Stimulated activated CD8-positive, alpha-beta memory T cell treated with anti-CD3 and anti-CD28 coated beads, Interleukin-4, amount 100 ng/mL, for 1 hour (primary cell): ENCODE measurements at places on chromosomes 6 and 20.

DNA sequence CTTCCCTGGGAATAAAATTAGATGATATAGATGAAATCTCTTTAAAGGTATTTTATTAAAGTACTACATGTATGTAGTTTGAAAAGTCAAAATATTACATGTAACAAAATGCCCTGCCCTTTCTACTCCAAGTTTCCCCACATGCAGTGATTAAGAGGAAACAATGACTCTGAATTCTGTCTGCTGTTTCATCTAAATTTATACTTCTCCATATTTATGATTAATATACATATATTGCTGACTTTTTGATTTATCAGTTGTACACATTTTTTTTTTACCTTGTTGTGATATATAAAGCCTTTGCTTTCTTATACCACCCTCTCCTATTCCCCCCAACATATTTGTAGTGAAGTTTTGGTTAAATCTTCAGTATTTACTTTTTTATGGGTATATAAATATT, 127.9 kb downstream of the ZFAND3 start:
- DNase-seq: no peak

DNA sequence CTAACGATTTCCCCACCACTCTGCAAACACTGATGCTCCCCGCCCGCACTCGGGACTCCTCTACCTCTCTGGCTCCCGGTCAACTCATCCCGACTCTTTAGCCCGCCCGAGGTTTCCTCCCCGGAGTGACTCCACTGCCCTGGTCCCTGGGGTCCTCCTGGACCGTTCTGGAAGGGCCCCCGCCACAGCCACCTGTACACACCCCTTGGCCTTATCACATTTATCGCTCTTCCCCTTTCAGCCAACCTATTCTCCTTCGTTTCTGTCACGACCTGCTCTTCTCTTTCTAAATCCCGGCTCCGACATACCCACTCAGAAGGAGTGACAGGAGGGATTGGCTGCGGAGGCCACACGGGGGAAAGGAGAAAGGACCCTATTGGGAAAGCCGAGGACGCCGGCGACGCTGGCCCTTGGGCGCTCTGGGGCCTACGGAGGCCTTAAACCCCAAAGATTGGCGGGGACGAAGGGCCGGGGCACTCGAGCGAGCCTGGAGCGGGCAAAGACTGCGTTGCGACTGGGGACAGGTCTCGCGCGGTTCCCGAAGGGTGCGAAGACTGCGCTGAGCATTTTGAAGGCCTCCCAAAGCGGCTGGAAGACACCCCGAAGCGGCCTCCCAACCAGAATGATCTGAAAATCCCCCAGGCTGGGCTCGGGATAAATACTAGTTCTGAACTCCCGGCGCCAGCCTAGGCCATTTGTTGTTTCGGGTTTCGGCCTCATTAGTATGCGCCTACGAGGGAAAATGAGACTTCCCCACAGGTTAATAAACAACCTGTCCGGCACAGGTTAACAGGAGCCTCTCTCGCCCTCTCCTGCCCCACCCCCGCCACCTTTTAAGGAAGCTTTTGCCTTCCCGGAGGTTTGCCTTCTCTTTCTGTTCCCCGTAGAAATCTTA, 9.2 kb downstream of the SIM1 start:
- no peak for DNase-seq

DNA sequence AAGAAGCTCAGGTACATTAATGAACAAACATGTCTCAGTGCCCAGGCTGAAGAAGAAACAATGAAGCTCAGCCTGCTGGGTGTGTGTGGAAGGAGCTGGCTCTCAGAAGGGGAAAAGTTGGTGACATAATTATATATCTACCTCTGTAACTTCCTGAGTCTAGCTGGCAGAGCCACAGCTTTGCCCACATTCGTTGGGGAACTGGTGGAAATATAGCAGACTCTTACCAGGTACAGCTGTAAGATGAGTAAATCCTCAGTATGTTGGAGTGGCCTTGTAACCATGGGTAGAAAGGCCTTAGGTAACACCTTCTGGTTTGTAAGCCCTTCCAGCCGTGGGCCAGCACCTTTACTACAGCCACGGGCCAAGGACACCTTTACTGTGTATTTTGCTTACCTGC, 29.9 kb upstream of the PNRC1 start:
- no peak for DNase-seq

GRCh38 chr6:155936127-155936526, 480.5 kb upstream of the NOX3 start:
- DNase-seq: no peak

DNA sequence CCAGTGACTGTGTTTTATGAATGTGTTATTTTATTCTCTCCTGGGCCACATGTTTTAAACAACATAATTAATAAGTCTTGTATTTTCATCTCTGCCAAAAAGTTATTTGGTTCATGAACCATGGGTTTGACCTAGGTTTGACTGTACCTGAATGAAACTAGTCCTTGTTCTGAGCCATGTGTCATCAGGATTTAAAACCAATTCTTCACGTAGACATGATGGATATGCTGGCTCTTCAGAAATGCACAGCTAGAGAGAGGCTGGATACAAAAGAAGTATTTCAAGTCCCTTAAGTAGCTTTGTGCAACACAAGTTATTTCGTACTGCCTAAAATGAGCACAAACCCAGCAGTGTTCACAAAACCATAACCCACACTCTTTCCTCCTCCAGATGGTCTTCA, 116.1 kb downstream of the IBTK start:
- no peak for DNase-seq

DNA sequence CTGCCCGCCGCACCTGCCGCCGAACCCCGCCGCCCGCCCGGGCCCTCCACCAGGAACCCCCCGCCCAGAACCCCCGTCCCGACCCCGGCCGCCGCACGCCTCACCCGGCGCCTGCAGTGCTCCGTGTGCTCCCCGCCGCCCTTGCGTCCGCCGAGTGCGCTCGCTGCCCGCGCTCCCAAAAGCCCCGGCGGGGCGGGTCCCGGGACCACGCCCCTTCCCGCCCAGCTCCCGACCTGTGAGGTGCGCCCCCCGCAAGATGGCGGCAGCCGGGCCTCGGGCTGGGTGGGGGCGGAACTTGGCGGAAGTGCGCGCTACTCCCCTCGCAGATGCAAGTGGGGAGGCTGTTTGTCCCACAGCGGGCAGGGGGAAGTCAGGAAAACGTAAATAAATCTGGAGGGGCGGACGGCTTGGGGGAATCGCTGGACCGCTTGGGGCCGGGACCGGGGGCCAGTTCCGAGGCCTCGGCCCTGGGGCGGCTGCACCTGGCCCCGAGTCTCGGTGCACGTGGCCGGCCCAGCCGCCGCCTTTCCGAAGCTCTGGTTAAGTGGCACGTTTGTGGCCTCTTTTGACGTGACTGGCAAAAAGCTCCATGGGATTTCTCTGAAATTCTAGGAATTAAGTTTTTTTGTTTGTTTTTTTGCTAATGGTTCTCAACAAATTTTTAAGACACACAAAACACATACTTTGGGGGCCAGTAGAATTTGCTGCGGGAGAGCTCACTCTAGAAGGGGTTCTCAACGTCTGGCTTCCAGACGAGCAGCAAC, at the start of gene EZR:
EZR (minus strand) TSS at position 156 of the 764 bp plus-strand sequence. CDS start 1,275 bp downstream, outside the sequence.
- peak; percentile 59 for DNase-seq

DNA sequence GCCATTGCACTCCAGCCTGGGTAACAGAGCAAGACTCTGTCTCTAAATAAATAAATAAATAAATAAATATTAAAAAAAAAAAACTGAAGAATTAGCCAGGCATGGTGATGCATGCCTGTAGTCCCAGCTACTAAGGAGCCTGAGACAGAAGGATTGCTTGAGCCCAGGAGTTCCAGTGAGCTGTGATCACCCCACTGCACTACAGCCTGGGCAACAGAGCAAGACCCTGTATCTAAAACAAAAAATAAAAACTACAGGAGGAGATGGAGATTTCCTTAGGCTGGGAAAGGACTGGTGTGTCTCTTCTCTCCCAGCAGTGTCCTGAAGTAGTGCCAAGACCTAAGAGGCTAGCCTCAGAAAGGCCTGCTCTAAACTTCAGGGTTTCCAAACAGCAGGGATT, 8.1 kb upstream of the GTF3C6 start:
- no peak for DNase-seq

GRCh38 chr20:2429051-2429450, 41.5 kb downstream of the SNRPB start:
- no peak for DNase-seq

DNA sequence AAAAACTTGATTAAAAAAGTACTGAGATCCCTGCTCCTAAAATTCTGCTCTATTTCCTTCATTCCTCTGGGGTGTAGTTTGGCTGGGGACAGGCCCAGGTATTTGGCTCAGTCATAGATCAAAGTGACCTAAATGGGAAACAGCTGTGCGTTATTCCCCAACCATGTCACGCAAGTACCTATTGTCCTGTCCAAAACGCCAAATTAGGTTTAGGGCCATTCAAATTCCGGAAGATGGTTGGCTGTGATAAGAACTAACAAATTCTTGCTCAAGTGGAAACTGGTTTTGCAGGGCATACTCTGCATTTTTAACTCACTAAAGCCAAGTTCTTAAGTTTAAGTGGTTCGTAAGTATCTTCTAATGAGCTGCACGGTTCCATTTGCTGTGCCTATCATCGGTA, 147.6 kb upstream of the TMEM170B start:
- no peak for DNase-seq

DNA sequence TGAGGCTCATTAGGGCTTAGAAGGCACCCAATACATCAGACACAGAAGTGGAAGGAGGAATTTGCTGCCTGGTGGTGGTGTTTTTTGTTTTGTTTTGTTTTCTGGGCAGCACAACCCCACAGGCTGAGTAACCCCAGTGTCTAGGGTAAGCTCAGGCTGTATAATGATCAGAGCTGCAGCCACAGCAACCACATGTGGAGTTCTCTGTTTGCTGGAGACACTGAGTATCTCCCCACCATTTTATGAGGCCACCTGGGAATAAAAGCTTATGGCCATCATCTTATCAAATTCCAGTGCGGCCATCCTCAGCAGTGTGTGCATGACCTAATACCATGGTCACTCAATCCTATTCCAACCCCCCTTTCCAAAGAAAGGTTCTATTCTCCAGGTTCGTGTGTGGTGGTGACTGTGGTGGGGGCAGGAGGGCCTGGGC, 3.4 kb upstream of the DLL1 start:
- no peak for DNase-seq

DNA sequence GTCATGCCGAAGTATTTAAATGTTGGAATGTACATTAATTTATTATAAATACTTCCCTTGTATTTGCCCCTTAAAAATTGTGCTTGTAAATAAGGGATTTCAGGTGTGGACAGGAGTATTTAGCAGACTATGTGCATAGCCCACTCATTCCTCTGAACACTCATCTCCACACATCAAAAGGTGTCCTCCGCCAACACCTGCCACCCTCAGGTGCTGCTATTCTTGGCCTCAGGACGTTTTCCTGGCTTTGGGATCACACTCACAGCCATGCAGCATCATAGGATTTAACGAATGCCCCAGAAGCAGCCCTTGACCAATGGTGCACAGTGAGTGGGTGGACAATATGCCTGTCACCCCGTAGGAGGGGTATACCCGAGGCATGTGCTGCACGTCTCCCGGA, 230.9 kb downstream of the ZNF217 start:
- DNase-seq: no peak

GRCh38 chr6:21181866-21182265, 411.7 kb upstream of the SOX4 start:
- DNase-seq: no peak

DNA sequence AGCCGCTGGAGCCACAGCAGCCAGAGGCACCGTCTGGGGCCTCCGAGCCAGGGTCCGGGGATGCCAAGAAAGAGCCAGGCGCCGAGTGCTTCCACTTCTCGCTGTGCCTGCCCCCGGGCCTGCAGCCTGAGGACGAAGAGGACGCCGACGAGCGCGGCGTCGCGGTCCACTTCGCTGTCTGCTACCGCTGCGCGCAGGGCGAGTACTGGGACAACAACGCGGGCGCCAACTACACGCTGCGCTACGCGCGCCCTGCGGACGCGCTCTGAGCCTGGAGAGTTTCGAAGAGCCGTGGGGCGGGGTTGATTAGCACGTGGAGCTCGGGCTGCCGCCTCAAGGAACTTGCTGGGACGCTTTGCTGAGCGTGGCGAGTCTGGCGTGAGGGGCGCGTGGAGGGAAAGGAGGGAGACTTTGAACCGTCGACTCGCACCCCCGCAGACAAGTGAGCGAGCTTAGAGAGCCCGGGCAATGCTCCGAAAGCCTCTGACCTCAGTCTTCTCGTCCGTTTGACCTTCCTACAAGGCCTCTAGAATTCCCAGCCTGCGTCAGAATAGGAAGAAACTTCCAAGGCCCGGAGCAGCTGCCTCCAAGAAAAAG, 1.3 kb downstream of the PPP1R3G start:
- DNase-seq: no peak

GRCh38 chr6:35786272-35786671, 5.5 kb downstream of the CLPSL1 start:
- no peak for DNase-seq

DNA sequence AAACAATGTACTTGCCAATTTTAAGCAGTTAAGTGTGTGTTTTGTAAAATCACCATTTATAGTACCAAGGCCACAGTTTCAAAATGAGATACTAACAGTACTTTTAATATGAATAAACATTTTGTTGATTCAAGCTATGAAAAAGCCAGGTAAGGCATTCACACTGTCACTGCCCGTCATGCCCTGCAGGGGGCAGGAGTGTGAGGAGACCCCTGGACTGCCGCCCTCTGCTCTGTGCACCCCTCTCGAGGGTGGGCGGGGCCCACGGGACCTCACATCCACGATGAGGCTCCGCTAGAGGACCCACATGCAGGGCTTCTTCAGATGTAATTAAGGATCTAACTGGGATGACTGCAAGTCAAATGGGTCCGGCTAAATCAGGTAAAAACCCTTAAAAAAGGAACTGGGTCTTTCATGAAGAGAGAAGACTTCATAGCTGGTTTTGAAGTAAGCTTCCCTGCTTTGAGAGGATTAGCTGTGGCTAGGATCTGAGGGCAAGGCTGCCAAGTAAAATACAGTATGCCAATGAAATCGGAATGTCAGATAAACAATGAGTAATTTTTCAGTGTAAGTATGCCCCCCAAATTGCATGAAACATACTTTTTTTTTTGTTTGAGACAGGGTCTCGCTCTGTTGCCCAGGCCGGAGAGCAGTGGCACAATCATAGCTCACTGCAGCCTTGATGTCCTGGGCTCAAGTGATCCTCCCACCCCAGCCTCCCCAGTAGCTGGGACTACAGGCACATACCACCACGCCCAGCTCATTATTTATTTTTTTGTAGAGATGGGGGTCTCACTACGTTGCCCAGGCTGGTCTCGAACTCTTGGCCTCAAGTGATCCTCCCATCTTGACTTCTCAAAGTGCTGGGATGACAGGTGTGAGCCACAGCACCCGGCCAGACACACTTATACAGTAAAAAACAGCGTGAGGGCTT, 18.7 kb downstream of the DIDO1 start:
- no peak for DNase-seq

DNA sequence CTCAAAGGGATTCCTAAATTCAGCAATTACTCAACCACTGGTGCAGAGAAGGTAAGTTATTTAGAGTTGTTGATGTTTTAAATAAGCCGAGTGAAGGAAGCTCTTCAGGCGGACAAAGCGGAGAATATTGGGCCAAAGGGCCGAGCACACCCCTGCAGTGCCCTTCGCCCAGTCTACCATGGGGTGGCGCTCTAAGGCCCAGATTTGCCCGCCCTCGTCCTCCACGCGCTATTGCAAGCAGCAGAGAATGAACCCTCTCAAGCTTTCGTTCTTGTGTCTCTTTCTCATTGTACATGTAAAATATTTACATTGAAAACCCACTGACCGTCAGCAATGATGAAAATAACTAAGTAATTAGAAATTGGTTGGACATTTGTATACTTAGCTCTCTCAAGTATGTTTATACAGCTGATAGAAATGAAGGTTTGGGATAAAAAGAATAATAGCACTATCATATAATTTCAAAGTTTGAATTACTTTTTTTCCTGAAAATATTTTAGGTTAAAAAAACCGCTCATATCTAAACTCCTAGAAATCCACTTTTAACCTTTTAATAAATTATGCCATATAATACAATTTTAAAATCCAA, 195.0 kb upstream of the CEP162 start:
- DNase-seq: no peak
